ENCODE measurements at places on chromosomes 3 and 15.

DNA sequence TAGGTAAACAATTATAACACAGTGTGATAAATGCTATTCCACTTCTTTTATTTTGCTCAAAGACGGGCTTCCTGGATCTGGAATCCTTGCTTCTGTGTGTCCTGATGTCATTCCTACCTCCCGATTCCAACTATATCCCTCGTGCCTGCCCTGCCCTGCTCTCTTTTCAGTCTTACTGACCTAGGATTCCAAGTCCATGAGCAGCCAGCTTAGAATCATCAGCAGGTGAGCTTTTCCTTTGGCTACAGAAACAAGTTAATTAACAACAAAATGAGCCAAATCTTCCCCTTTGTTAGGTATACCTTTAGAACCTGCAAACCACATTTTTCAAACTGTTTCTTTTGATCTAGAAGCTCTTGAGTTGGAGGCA lies 21.9 kb upstream of the KPNA1 start:
- DNase-seq, result no peak

DNA sequence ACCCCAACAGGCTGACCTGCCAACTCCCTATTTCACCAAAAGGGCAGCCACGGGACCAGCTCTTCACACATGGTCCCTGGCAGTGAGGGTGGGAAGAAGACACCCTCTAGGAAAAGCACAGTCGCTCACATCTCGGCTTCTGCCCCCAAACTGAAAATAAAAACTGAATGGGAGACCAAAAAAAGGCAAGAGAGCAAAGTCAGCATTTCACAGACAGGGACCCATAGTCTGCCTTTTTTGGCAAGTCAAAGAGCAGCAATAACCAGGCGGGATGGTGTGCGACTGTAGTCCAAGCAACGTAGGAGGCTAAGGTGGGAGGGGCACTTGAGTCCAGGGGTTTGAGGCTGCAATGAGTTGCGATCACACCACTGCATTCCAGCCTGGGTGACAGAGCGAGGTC lies 154.1 kb downstream of the ADAMTS17 start:
- DNase-seq, result no peak

- DNase-seq, result no peak
Observed at GRCh38 chr3:134934933-134935332, 139.9 kb downstream of the EPHB1 start.

- no peak for DNase-seq
Observed at GRCh38 chr3:177385831-177386301, 188.6 kb upstream of the TBL1XR1 start.

DNA sequence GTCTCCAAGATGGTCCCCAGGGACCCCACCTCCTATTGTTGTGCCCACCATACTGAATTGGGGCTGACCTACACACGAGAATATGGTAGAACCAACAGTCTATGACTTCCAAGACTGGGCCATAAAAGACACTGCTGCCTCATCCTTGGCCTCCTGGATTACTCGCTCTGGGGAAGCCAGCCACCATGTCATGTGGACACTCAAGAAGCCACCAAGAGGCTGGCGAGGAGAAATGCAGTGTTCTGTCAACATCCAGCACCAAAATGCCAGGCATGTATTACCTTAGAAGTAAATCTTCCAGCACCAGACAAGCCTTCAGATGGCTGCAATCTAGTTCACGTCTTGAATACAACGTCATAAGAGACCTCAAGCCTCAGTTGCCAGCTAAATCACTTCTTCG lies 17.1 kb upstream of the TPM1 start:
- DNase-seq, result no peak

DNA sequence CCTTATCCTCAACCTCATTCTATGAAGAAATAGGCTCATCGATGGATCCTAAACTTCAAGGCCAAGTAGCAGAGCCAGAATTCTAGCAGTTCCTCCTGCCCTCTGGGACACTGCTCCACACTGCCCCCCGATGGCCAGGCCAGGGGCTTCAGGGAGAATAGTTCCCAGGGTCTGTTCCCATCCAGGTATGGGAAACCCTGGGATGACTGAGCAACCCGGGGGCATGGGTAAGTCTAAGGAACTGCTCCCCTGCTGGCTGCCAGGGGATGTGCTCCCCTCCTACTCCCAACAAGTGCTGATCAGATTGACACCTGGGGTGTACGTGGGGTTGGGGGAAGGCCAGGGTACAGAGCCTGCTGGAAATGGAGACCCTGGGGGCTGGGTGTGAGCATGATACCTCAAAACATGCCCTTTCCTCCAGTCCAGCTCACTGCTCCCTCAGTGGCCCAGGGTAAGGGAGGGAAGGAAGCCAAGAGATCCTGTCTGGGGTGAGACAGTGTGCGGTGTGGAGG lies 7.6 kb downstream of the ULK3 start:
- peak; percentile 79 for DNase-seq

DNA sequence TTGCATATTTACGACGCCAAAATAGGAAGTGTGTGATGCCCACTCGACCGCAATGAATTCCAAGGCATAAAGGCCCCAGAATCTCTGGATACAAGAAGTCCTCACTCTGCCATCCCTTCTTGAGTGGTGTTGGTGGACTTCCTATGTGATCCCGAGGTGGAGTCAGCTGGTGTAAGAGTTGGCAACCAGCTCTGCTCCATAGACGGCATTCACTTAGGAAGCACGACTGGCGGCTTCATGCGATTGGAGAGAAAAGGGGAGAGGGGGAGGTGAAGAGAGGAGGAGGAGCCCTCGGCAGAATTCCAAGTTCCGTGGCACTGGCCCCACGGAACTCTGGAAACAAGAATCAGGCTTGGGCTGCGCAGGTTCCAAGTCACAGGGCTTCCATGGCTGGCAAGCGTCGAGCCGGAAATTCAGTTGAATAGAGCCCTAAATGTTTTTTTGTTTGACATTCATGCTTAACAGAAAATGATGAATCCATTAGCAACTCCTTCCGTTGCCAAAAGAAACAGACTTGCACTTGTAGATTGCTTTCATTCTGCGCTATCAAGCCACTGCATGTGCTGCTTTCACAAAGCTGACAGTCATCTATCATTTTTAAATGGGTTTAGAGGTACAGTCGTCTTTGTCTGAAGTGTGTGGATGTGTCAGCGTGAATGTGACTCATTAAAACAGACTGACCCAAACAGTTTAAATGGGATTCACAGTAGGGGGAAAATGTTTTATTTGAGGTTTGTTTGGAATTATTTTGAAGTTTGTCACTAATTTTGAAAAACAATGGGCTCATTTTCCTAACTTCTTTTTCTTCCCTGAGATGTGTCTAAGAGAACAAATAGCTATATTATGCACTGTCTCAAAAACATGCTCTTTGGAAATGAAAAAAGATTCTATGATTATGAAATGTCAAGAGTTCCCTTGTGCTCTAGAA lies 428.3 kb upstream of the ATP11B start:
- DNase-seq, result no peak

GRCh38 chr3:180612364-180612763 lies 10.4 kb downstream of the TTC14 start:
- DNase-seq, result no peak

GRCh38 chr3:96619475-96619874 lies 194.9 kb upstream of the EPHA6 start:
- peak; percentile 54 for DNase-seq

- no peak for DNase-seq
Observed at GRCh38 chr3:37730383-37730782, 131.3 kb upstream of the CTDSPL start.

DNA sequence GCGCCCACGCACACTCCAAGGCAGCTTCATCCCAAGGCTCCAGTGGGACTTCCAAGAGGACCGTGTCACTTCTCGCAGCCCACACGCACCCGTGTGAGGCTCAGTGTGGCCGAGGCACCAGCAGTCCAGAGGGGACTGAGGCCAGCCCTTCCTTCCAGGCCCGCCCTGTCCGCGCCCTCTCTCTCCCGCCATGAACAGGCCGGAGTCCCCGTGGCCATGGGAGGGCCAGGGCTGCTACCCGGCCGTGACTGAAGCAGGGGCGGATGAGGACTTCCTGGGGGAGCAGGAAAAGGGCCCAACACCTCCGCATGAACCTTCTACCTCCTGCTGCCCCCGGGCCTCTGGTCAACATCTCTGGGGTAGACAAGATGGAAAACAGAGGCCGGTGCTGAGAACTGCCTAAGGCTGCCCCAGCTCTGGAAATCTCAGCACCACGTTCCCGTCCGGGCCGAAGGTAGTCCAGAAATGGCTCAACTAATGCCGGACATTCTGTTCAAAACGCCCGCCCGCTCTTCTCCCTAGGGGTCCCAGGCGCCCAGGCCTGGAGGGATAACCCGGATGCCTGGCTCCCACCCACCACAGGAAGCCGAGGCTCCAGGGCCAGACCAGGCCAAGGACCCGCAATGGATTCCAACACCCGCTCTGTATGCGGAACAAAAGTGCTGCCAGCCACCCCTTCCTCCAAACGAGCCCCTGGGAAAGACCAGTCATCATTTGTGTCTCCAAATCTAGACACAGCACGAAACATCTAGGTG lies 32.7 kb downstream of the TNK2 start:
- no peak for DNase-seq

GRCh38 chr15:32668942-32669341 lies 27.4 kb downstream of the SCG5 start:
- no peak for DNase-seq

- DNase-seq, result no peak
Observed at GRCh38 chr15:66611257-66612053, 45.7 kb upstream of the LCTL start.

DNA sequence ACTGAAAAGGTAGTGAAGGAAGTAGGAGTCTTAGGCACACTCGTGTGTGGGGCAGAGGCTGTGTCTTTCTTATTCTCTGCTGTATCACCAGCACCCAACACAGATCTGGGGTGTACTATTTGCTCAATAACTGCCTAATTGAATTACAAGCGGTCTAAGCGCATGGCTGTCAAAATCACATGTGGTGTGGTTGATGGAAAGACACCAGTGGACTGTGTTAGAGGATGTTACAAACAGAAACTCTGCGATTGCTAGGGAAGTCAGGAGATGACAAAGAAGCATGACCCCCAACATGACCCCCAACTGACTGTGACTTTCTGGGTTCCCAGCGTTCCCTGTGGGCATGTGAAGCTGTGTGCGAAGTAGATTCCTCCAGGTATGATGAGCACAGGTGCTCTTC lies 32.0 kb downstream of the ATG7 start:
- DNase-seq, result no peak

- DNase-seq, result no peak
Observed at GRCh38 chr3:4711680-4711992, 218.5 kb downstream of the ITPR1 start.

DNA sequence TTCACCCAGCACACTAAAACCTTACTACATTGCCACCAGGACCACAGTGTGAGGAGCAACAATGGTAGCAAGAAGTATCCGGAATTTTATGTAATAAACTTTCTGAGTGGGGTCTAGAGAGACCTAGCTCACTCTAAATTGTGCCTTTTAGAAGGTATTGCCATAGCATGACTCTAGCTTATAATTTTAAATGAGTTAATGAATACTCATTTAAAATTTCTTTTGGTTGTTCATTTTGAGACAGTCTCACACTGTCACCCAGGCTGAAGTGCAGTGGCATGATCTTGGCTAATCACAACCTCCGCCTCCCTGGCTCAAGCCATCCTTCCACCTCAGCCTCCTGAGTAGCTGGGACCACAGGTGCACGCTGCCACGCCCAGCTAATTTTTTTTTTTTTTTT lies 26.2 kb downstream of the EDC3 start:
- no peak for DNase-seq

Data from activated effector memory CD4-positive, alpha-beta T cell treated with anti-CD3 and anti-CD28 coated beads, Interleukin-2, amount 50 U/mL, for 16 hours (primary cell).